ENCODE measurements at places on chromosomes 7 and 10.

DNA sequence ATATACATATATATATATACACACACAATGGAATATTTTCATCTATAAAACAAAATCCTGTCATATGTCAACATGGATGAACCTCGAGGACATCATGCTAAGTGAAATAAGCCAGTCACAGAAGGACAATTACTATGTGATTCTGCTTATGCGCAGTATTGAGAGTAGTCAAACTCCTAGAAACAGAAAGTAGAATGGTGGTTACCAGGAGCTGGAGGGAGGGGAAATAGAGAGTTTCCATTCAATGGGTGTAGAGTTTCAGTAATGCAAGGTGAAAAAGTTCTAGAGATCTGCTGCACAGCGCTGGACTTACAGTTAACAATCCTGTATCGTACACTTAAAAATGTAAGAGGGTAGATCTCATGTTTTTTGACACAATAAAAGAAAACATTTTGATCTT lies 181.9 kb downstream of the CDCA7L start:
- DNase-seq = no peak

GRCh38 chr10:31025142-31025541 lies 6.5 kb downstream of the ZNF438 start:
- no peak for DNase-seq

GRCh38 chr10:83533290-83533689 lies 606.0 kb upstream of the GHITM start:
- DNase-seq = no peak

DNA sequence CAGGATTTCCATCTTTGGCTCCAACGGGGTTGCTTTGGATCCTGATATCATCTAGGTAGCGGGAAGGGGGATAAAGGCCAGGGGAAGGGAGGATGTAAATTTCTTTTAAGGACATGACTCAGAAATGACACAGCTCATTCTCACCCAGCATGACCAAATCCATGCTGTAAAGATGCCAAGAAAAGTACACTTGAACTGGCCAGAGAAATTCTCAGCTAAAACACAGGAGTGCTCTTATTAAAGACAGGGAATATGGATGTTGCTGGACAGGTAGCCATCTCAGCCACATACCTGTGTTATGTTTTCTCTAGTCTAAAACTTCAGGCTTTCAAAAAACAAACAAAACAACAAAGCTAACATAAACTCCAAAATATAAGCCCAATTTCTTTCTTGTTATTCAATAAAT lies 68.3 kb downstream of the NAMPT start:
- no peak for DNase-seq

DNA sequence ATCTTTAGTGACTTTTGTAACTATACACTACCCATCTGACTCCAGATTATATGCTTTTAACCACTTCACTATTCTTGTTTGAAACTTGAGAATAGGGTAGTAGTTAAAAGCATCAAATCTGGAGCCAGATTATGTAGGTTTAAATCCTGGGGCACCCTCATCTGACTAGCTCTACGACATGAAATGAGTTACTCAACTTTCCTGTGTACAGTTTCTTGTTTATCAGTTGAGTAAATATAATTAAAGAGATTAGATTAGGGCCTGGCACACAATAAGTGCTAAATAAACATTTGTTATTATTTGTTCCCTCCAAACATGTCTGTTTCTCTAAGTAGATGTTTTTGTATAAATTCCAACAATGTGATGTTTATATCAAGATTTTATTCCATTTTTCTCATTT lies 485.3 kb upstream of the LRRTM3 start:
- DNase-seq = no peak

DNA sequence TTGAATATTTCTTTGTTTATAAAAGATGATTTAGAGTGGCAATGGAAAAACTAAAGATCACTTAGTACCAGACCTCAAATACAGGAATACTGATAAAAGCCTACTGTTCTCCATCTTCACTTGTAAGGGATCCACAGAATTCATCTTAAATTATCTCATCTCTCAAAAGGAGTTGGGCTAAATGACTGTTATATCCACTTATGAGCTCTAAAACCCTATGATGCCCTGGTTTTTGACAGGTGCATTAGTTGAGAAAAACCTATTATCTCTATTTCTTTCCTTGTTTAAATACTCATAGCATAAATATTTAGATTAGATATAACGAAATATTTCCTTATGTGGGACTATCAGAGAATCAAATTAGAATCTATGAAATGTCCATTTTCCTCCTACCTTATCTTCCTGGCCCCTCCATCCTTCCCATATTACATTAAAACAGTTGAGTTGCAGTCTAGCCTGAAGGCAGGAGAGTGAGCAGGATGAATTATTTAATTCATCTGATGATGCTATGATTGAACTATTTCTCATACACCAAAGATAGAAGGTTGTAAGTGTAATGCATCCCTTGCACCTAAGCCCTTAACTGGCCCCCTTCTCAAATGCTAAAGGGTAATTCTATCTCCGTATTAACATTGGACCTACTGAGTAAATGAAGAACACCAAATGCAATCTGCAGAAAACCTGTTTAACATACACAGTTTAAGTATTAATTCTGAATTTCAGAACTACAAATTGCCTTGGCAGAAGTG lies 29.7 kb downstream of the PPP3CB start:
- DNase-seq = no peak

DNA sequence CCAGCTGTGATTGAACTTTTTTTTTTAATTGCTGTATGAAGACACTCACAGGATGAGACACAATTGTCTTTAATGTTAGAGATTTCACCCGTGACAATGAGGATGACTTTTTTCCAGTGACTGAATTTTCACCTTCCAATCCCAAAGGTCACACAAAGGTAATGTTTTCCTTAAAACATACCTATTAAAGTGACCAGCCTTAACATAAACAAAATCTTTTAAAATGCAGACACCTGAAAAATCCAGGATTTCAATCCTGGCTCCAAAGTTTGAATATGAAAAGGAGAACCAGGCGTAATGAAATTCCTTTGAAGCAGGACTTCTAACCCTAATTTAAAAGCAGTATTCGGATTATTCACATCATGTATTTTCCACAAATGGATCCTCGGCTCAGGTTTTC lies 647.7 kb downstream of the GATA3 start:
- no peak for DNase-seq

- no peak for DNase-seq
Observed at GRCh38 chr10:30704026-30704600, 74.6 kb upstream of the LYZL2 start.

DNA sequence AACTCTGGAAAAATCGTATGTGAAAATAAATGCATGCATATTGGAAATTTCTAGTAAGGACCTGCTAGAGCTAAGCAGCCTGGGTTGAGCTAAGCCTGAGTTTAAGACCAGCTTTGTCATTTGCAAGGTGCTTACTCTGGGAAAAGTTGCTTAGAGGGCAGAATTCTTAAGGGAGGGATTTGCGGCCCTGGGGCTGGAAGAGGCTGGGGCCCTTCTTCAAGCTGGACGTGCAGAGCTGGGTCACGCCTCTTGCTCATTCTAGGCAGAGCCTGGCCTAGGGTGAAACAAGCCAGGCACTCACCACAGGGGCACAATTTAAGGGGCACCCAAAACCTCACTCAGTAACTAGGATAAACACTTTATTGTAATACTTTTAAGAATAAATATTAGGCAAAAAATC lies 137.2 kb downstream of the ARHGAP22 start:
- no peak for DNase-seq

GRCh38 chr7:128876978-128877755 lies 14.5 kb downstream of the ATP6V1F start:
- no peak for DNase-seq

DNA sequence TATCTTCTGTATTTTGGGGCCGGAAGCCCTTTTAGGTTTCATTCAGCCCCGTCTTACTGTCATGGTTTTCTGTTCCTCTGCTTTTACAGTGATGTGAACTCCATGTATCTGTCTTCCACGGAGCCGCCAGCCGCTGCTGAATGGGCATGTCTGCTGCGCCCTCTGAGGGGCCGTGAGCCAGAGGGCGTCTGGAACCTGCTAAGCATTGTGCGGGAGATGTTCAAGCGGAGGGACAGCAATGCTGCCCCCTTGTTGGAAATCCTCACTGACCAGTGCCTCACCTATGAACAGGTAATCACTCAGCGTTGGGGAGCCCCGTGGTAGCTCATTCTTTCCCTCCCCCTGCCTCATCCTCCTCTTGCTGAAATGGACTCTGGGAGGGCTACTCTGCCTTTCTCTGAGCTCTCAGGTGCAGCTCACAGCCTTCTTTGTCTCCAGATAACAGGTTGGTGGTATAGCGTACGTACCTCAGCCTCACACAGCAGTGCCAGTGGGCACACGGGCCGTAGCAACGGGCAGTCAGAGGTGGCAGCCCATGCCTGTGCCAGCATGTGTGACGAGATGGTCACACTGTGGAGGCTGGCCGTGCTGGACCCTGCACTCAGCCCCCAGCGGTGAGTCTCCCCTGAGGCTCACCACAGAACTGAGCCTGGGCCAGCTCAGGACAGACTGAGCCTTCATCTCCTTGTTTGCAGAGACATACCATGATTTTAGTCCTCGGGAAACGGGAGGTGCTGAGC lies 5.7 kb downstream of the ZSWIM8 start:
- no peak for DNase-seq

DNA sequence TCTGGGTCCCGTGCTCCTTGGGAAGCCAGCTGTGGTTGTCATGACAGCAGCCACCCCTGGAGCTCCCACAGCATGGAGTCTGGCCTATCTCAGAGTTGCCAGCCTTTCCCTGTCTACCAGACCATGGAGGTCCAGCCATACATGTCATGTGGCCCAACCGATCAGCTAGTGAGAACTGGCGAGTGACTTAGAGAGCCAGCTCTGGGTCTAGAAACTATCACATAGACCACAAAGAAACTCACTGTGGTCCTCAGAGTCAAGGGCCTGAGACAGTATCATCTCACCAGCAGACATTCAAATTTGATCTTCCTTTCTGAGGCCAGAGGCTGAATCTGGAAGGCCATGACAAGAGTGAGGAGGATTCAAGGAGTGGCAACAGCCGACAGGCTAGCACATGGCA lies 223.3 kb upstream of the GPR26 start:
- DNase-seq = no peak

DNA sequence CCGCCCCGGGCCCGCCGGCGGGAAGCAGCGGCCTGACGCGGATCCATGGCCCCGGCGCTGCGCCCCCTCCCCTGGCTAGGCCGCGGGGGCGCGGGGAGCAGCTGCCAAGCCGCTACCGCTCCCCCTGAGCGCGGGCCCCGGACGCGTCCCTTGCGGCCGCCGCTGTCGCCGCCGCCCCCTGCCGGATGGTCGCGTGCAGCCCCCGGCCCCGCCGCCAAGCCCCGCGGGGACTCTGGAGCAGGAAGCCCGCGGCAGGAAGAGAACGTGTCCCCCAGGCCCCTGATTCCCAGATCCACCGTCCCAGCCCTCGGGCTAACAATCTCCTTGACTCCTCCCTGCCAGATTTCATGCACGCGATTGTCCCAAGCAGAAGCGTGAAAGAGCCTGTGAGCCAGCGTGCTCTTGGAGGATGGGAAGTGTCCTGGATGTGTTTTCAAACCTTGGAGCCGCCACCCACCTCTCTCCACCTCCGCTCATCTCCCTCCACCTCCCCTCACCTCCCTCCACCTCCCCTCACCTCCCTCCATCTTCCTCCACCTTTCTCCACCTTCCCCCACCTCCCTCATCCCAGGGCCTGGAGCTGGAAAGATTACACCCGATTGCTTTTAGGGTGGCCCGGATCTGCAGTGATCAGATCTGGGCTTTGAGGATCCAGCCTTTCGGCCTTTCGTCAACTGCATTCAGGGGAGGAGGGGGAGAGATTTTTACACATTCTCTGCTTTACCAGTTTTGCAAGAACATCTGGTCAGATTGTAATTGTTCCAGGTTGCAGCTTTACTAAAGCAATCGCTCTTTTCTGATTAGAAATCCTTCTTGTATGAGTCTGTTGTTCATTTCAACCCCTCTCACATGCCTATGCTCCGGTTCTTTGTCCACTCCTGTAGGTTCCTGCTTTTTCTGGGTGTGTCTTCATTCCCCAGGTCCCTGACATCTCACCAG lies 570 bp upstream of the PRTFDC1 start:
- DNase-seq = no peak

All from hippocampal formation (tissue), 2 donors.